Left lobe of liver (tissue), 2 donors: ENCODE measurements at places on chromosomes 4 and X.

DNA sequence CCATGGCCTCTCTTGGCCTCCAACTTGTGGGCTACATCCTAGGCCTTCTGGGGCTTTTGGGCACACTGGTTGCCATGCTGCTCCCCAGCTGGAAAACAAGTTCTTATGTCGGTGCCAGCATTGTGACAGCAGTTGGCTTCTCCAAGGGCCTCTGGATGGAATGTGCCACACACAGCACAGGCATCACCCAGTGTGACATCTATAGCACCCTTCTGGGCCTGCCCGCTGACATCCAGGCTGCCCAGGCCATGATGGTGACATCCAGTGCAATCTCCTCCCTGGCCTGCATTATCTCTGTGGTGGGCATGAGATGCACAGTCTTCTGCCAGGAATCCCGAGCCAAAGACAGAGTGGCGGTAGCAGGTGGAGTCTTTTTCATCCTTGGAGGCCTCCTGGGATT, 8.0 kb downstream of the CLDN2 start:
- no peak for DNase-seq

GRCh38 chr4:73068491-73069337, 802 bp downstream of the COX18 start:
- DNase-seq: no peak

GRCh38 chrX:10828036-10828435, 207.7 kb upstream of the MID1 start:
- DNase-seq: no peak

DNA sequence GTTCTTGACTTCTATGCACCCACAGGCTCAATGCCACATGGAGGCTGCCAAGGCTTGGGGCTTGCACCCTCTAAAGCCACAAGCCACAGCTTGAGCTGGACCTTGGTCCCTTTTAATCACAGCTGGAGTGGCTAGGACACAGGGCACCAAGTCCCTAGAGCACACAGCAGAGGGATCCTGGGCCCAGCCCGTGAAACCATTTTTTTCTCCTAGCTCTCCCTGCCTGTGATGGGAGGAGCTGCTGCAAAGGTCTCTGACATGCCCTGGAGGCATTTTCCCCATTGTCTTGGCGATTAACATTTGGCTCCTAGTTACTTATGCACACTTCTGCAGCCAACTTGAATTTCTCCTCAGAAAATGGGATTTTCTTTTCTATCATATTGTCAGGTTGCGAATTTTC, 410.9 kb downstream of the GRID2 start:
- DNase-seq: no peak

DNA sequence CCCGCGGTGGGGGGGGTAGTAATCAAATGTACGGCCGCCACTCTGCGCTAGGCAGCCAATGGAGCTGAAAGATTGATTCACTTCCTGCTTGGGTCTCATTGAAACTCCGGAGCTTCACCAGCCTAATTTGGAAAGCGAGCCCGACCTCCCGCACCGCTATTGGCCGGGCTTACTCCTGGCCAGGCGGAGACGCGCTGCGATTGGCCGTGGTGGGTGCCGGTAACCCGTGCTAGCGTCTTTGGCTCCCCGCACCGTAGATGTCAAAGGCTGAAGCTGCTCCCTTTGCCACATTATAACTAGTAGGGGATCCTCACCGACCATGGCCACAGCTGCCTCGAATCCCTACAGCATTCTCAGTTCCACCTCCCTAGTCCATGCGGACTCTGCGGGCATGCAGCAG, at the start of gene POU3F4:
POU3F4 (plus strand) TSS at position 285 of the 400 bp plus-strand sequence; CDS start at position 320, 35 bp downstream.
- DNase-seq: no peak

- DNase-seq: no peak
Measured at GRCh38 chr4:8503801-8504200, 63.2 kb downstream of the TRMT44 start.

DNA sequence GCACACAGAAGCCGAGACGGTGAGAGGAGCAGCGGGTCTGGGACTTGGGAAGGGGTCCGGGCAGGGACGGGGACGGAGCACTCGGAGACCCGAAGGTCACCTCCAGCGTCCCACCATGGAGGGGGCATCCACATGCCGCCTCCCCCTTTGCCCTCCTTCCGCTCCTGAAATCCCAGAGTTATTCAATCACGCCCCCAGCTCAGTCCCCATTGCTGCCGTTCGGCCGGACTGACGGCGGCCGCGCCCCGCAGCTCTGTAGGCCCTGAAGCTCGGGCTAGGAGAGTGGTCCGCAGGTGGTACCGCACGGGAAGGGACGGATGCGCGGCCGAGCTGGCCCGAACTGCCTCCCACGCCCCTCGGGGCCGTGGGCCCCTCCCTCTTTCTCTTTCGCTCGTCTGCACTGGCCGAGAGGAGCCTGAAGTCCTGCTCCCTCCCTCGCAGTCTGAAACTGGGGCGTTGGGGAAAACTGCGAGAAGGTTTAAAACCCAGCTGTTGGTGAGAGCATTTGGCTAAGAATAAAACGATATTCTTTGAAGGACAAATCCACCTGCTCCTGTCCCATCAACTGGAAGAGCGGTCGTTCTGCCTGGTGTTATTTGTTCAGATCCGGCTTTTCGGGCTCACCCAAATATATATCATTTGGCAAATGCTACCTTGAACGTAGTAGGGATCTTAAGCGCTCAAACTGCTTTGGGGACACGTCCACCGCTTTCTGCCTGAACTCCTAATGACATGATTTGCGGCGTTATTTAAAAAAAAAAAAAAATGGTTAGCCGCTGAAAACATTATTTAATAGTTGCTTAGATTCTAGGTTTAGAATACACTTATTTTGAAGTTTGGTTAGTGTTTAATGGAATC, 719 bp downstream of the USO1 start:
- peak; percentile 78 for DNase-seq

GRCh38 chr4:35358001-35358584, 886.2 kb downstream of the ARAP2 start:
- DNase-seq: no peak

DNA sequence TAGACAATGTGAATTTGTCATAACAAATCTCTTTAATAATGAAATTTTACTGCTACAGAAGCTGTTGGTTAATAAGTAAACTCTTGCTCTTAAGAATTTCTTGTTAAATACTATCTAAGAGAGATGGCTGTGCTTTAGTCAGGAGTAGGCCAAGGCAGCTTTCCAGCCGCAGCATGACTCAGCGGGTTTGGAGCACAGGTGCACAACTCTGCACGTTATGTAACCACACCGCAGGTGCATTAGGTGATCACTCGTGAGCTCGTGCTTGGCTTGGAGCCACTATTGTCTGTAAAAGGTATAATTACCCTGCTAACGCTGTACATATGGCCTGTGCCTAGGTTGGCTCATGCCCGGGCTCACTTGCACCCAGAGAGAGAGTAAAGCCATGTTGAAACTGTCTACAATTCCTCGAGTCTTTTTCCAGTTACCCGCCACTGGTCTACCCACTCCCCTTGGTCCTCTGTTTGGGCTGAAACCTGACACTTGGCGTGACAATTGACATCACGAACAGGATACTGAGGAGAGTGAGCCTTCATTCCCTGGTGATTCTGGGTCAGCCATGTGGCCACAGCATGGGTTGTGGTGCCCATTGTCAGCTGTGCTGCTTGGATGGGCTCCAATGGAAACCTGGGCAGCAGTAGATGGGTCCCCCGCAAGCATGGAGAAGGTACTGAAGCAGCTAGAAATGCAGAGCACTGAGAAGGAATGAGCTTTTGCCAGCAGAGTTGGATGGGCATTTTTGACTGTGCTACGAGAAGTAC, 18.4 kb upstream of the ANAPC4 start:
- DNase-seq: no peak

- no peak for DNase-seq
Measured at GRCh38 chr4:15420642-15421041, 7.2 kb upstream of the C1QTNF7 start.

- no peak for DNase-seq
Measured at GRCh38 chrX:151871244-151871643, 41.4 kb upstream of the MAGEA4 start.

DNA sequence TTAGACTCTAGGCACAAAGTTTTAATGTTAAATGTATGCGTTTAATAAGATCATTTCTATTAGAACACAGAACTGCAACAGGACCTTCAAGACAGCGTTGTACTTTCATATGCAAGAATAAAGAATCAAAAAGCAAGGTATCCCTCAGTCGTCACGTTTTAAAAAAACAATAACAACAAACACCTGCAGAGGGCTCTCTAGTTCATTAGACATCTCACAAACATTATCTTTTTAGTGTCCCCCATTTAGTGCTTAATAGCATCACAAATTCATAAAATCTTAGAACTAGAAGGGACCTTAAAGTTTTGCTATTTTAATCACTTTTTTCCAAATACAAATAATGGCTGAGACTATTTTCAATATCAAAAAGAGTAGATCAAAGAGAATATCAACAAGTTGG, 236.6 kb downstream of the DCHS2 start:
- DNase-seq: no peak

GRCh38 chrX:118734909-118735308, 7.5 kb downstream of the IL13RA1 start:
- no peak for DNase-seq

DNA sequence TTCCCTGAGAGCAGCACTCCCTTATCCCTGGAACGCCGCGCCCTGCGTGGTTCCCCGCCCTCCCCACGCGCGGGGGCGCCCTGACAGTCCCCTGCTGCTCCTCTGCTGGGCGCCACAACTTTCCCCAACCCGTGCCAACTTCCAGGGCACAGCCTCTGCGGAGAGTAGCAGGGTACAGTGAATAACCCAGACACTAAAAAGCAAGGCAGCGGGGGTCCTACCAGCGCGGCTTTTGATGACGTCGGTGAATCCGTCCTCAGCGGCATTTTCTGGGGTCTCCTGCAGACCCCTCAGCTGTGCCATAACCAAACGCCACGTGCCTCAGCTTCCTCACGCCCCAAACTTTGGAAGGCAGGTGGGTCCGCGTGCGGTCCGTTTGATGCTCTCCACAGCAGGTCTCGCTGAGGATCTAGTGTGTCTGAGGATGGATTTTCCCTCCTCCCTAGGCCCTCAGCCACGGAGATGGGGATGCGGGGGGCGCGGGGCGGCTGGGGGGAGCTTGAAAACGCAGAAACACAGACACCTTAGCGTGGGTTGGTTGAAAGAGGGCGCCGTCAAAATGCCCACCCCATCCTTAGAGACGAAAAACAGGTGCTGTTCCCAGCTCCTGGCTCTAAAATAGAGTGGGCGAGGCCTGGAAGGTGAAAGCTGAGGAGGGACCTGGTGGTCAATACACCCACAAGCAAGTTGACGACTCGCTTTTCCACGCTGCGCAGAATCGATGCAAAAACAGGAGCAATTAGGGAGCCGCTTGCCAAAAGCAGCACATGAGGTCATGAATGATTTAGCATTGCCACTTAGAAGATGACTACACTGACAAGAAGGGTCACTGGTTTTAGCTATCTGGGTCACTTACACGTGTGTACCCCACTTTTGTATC, 405.6 kb downstream of the FAM47A start:
- no peak for DNase-seq

- DNase-seq: peak; percentile 87
Measured at GRCh38 chrX:107000013-107000515, at the start of gene MORC4. Gene MORC4, minus strand, starts transcription at chrX:107000212. Its CDS starts 243 bp downstream, at chrX:106999969.

GRCh38 chr4:118916691-118917289, 28.1 kb downstream of the SYNPO2 start:
- DNase-seq: no peak

- DNase-seq: no peak
Measured at GRCh38 chr4:130608121-130608520, 1512.2 kb downstream of the C4orf33 start.

DNA sequence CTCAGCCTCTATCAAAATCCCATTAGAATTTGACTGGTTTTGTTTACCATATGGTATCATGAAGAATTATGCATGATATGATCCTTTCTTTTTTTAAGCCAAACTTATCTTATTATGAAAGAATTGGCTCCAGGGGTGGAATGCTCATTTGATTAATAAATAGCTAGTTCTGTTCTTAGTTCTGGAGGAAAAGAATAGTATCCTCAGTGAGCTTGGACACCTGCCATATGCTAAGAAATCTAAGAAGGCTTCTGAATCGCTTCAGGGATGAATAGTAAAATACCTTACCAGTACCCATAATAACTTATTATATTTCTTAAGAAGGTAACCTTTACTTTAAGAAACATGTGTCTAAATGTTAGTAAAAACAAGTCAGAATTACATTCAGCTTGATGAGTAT, 803.6 kb downstream of the ADGRL3 start:
- no peak for DNase-seq

GRCh38 chr4:170476351-170476750, 386.6 kb upstream of the AADAT start:
- no peak for DNase-seq

DNA sequence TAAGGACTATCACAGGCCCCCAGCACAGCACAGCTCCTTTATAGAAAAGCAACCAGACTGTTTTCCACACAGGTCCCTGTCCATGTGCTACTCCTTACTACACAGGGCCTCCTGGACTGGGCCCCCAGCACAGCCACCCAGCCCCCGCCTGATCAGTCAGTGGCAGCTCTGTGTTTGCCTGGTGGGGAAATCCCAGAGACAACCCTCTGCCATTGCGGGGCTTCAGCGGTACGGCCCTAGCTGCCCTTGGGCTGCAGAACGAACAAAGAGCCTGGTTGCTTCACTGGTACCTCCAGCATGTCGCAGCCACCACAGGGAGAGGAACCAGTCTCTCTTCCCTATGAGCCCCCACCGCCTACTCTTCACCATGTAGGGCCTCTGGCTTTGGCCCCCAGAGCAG, 30.7 kb downstream of the CBR4 start:
- DNase-seq: no peak

DNA sequence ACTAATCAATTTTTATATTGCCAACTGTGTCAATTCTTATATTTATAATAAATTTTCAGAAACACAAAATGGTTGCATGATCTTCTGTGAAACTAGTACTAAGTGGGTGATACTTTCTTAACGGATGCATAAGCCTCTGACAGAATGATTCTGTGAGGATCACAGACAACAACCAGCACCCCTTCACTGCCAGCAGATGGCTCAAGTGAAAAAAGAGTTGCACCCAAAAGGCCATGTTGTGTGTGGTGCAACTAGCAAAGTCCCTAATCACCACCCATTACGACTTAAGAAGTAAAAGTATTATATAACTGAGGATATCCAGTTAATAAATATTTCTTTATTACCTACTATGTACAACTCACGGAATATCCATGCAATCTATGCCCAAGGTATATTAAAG, 334.0 kb downstream of the PCDH19 start:
- no peak for DNase-seq

DNA sequence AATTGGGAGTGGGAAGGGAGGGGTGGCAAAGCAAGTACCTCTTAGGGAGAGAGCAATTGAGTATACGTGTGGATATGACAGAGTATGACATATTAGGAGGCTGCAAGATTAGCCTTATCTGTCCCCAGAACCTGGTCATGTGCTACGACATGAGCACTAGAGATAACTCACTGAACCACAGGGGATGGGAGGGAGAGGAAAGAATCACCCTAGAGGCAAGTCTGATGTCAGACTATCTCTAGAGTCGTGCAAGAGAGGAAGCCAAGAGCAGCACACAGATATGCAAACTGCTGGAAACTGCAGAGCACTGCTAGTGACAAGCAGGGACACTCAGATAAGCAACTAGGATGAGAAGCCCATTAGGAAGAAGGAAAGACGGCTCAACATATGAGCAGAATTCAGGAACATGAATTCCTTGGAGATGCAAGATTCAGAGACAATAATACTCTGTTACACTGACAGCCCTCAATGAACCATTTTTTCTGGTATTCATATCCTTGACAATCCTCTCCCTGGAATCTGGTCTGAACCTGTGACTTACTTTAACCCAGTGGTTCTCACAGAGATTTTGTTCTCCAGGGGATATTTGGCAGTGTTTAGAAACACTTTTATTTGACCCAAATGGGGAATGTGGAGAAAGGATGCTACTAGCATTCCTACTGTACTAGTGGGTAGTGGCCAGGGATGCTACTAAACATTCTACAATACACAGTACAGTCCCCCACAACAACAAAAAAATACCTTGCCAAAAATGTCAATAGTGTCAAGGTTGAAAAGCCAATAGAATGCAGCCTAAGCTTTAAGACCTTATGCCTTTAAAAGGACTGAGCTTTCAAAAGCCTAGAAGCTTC, 84.0 kb upstream of the BMP2K start:
- no peak for DNase-seq
